ENCODE measurements at places on chromosomes 5 and 9. TPM values are rescaled to one million over a fixed set of nuclear protein-coding genes. Genes with fewer than 3 reads are reported as not detected.

GRCh38 chr5:151258816-151259215, 5.8 kb downstream of the GM2A start:
- no peak for DNase-seq

DNA sequence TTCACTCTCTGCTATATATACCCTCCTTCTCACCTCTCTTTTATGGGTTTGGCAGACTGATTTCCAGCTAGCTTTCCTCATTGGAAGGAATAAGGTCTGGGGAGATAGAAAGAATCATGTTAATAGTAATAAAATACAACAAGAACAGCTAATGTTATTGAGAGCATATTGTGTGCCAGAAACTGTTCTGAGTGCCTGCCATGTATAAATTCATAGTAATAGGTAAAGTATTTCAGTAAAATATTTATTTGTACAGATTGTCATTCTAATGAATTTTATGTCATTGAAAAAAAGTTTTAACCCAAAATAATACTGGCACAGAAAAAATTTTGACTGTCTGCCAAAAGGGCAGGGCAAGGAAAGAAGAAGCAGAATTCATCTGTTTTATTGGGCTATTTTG, 834.9 kb upstream of the ZNF608 start:
- no peak for DNase-seq

The GRXCR2 gene
- not detected for total RNA-seq

The IGIP gene
- total RNA-seq: 1.2 TPM

The F12 gene
- 12.8 TPM for total RNA-seq

All from WTC11 (cell line).